Activated CD4-positive, alpha-beta T cell treated with anti-CD3 and anti-CD28 coated beads, Interleukin-2, amount 50 U/mL, for 1 hour (primary cell): ENCODE measurements at places on chromosomes 13 and 19.

- DNase-seq: no peak
Observed at GRCh38 chr19:4035582-4035981, 28.0 kb downstream of the PIAS4 start.

DNA sequence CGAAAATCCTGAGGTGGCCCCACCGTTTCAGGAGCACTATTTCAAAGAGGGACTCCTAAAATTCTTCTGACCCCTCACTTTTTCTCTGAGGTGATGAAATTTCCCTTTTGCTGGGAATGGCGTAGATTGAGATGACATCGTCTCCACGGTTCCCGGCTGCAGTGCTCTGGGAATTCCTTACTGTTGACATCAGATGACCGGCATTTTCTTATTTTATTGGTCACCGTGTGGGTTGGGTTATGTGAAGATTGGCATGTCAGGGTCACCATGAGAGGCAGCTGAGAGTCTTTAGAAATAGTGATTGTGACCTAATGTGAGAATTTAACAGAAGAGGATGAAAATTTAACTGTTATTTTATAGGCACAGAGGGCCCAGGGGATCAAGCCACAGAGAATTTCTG is 356.7 kb downstream of the FGF9 start:
- no peak for DNase-seq

GRCh38 chr13:60379837-60380565 is 17.0 kb upstream of the TDRD3 start:
- no peak for DNase-seq

DNA sequence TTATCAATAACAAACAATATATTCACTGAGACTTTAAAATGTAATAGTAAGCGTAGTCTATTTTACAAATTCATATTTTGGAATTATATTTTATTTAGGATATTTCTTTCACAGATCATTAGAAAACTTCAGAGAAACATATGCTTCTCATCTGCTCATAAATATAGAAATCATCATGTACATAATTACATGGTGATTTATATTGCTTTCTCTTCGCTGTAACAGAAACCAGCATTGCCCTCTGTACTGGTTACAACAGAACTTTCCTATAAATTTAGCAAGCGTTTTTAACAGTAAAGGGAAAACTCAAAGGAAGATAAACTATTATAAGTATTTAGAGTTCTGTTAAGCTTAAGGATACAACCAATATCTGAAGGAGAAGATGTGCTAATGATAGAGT is 672.8 kb downstream of the PCDH9 start:
- no peak for DNase-seq

- DNase-seq: no peak
Observed at GRCh38 chr19:29845574-29846176, 33.9 kb downstream of the CCNE1 start.

DNA sequence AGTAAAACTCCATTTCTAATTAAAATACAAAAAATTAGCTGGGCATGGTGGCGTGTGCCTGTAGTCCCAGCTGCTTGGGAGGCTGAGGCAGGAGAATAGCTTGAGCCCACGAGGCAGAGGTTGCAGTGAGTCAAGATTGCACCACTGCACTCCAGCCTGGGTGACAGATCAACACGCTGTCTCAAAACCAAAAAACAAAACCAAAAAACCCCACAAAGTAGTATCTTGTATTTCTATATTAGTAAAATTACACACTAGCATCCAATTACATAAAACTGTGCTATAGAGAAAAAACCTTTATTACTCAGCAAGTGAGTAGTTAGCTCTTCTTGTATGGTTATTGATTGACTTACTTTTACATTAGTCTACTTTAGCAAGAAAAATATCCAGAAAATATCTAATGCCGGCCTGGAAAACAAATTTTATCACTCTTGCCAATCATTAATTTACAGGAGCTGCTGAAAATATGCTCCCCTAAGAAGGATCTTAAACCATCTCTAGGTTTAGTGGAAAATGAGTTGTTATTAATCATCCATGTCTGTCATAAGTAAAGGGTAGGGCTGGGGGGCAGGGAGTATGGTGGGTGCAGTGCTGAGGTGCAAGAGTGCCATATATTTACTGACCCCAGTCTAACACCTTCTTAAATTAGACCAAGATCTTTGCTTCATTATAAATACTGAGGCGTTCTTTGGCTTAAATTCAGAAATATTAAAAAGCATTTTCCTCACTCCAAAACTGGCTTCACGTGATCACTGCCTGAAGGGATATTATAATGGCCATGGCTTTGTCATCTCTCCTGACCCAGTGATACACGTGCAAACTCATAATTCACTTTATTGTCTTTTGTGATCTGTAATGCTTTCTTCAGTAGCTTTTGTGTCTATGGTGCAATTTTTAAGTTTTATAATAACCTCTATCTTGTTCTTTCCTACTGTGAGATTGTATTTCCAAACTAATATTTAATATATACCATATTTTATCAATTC is 44.1 kb downstream of the UBL3 start:
- no peak for DNase-seq

DNA sequence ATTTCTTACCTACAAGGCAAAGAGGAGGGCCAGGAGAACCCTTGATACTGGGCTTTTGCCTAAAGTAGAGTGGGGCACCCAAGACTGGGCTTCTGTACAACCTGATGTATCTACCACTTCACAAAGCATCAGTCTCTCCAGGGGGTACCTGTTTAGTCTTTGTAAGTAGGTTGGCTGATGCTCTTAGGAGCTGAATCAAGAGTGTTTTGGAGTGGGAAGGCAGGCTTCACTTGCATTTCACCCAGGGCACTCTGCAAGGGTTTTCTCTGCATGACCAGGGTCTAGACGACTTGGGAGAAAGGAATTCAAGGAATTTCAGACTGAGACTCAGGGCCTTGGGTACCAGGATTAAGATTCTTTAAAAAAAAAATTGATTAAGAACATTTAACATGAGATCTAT is 361.5 kb downstream of the RFC3 start:
- no peak for DNase-seq

DNA sequence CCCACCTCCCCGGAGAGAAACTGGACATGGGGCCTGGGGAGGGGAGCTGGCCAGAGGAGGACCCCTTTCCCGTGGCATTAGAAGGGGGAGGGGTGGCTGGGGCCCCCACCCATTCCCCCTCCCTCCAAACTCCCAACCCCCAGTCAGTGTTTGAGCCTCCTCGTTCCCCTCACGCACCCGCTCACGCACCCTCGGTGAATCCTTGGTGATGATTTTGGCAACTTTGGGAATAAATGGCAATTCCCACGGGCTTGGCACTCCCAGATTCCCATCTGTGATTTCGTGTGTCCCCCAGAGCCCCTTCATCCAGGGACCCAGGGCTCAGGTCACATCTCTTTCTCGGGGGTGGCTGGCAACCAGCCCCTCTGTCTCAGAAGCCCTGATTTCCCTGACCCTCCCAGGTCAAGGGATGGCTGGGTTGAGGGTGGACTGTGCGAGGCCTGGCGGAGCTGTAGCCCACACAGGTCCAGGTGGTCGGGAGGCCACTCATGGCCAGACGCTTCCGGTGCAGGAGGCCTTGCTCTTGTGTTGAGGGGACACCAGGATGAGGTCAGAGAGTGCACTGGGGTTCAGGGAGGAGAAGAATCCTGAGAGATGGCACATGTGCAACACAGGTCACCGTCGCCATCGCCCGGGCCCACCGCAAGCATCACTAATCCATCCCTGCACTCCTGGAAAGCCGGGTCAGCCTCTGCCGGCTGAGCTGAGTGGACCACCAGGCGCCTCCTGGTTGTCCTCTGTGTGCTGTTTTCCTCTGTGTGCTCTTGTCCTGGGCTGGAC is 20.7 kb downstream of the EPN1 start:
- no peak for DNase-seq

DNA sequence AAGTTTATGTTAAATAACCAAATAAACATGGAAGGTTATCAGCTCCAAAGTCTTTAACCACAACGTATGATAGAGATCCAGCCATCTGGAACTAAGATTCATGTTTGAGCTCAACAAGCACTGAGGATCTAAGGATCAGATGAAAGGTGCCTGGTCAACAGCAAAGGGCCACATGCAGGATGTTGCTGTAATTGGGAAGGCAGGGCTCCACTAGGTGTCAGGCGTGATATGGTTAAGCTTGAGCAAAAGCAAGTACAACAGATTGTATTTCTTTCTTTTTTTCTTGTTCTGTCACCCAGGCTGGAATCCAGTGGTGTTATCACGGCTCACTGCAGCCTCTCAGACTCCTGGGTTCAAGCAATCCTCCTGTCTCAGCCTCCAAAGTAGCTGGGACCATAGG is 12.0 kb downstream of the EBPL start:
- no peak for DNase-seq

DNA sequence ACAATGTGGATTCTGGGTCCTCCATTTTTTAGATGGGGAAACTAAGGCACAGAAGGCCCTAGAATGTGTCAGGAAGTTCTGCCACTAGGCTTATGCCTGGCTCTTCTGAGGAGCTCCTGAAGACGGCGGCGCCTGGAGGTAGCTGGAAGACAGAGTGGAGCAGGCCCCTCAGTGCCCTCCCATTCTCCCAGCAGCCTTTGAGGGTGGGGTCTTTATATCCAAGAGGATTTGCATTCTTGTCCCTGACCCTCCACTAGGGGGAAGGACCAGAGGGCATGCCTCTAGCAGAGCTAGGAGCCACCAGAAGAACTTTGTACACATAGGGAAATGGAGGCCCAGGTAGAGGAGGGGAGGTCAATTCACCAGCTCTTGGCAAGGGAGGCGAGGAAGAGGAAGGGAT is 9.4 kb downstream of the CELF5 start:
- no peak for DNase-seq

GRCh38 chr13:31495336-31495735 is 244.0 kb upstream of the RXFP2 start:
- no peak for DNase-seq

- DNase-seq: no peak
Observed at GRCh38 chr19:4181053-4181508, 1.3 kb downstream of the SIRT6 start.

DNA sequence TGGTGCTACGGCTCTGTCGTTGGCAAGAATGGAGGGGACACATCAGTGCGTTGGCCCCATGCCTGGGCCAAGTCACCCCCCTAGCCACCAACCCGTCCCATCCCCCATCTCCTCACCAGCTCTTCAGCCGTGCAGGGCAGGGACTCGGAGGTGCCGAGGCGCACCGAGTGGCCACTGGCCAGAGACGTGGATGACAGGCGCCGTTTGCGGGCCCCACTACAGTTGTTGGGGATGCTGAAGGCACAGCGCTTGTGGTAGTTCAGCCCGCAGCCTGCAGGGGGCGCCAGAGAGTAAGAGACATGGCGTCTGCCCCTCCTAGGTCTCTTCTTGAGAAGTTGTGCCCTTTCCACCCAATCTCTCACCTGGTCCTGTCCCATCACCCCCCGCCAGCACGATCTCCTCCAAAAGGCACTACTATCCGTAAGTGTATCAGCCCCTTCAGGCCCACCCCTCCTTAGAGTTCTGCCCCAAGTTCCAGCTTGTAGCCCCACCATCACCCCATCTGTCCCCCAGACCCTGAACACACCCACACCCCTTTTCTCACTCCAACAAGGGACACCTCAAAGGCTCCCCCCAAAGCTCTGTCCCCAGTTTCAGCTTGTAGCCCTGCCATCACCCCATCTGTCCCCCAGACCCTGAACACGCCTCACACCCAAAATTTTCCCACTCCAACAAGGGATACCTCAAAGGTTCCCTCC is 12.4 kb downstream of the PRKD2 start:
- peak; percentile 93 for DNase-seq

GRCh38 chr13:99959540-99960230 is 11.9 kb downstream of the ZIC5 start:
- DNase-seq: no peak

GRCh38 chr13:33341861-33342452 is 56.4 kb upstream of the STARD13 start:
- DNase-seq: no peak

DNA sequence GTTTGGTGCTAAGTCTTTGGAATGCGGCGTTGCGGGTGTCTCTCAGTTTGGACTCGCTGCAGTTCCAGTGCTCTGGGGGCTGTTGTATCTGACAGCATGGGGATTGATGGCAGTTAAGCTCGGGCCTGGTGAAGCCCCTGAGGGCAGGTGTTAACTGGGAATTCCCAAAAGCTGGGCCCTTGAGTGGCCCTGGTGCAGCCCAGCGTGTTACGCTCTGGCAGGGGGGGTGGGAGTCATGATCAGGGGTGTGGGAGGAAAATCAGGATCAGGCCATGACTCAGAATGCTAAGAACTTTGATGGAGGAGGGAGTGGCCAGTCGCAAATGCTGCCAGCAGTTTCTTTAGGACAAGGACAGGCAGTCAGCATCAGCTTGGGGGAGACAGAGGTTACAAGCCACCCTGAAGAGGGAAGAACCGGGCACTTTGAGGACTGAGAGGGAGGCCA is 19.6 kb downstream of the AP2A1 start:
- no peak for DNase-seq

- peak; percentile 65 for DNase-seq
Observed at GRCh38 chr19:44657211-44657921, 13.7 kb downstream of the PVR start.

DNA sequence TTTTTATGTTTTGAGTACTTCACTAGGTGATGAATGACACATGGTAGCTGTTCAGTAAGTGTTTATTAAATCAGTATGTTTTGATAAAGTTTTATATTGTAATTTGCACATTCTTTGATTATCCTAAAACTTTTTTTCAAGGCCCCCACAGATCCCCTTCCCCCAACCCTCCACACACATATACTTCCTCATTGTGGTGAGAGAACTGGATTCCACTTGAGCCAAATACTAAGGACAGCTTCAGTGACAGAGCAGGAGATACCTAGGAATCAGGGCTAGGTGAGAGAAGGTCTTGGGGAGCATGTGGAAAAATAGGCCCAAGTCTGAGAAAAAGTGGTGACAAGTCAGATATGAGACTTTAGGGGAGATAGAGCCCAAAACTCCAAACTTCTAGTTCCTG is 174.6 kb downstream of the TDRD3 start:
- DNase-seq: no peak

DNA sequence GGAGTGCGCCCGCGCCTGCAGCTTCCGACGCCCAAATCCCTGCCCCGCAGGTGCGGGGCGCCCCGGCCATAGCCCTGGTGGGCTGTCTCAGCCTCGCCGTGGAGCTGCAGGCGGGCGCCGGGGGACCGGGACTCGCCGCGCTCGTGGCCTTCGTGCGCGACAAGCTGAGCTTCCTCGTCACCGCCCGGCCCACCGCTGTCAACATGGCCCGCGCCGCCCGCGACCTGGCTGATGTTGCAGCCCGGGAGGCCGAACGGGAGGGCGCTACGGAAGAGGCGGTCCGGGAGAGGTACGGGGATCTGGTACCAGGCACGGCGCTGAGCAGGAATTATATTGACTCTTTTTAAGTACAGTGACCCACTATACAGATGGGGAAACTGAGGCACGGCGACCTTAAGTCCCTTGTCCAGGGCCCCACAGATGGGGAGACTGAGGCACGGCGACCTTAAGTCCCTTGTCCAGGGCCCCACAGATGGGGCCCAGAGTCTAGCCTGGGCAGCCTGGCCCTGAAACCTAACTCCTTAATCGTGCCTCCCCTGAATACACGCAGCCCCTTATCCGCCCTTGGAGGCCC is 586 bp downstream of the MRI1 start:
- peak; percentile 44 for DNase-seq

- no peak for DNase-seq
Observed at GRCh38 chr13:60369242-60369641, 27.8 kb upstream of the TDRD3 start.

- DNase-seq: no peak
Observed at GRCh38 chr13:51564252-51564651, 20.0 kb upstream of the WDFY2 start.
